ENCODE measurements at places on chromosomes 12 and 14.

- DNase-seq: no peak
Observed at GRCh38 chr14:60931218-60931617, 49.7 kb downstream of the TRMT5 start.

- DNase-seq: no peak
Observed at GRCh38 chr14:105528586-105529318, 2.4 kb downstream of the TMEM121 start.

GRCh38 chr14:52268279-52269061 is 972 bp downstream of the PTGDR start:
- DNase-seq: no peak

DNA sequence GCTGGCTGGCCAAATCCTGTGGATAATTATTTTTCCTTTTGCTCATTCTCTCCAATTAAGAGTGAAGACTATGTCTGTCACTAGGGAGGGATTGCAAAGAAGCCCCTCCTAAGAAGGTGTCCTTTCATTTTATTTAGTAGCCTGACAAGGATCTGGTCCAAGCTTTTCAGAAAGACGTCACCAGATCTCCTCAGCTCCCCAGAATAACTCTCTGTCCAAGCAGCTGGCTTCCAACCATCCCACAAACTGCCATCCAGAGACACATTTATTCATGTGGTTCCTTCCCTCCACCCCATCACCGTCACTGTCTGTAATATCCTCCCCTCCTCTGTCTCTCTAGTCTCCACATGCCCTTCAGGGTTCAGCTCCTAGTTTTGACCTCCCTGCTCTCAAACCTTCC is 69.9 kb downstream of the PPM1H start:
- DNase-seq: no peak

DNA sequence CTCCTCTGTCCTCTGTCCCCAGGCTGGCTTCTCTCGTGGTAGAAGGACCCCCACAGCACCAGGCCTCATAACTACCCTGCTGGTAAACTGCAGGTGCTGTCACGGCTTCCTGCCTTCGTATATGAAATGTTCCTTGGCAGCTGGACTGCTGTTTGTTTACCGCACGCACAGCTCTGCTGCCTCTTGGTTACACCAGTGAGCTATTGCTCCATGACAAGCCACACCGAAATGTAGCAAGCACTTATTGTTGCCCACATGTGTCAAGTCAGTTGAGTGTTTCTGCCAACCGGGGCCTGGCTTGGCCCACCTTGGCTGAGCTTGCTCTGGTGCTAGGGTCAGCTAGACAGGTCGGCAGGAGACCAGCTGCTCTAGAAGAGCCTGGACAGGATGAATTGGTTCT is 21.7 kb upstream of the TCL1B start:
- DNase-seq: no peak

DNA sequence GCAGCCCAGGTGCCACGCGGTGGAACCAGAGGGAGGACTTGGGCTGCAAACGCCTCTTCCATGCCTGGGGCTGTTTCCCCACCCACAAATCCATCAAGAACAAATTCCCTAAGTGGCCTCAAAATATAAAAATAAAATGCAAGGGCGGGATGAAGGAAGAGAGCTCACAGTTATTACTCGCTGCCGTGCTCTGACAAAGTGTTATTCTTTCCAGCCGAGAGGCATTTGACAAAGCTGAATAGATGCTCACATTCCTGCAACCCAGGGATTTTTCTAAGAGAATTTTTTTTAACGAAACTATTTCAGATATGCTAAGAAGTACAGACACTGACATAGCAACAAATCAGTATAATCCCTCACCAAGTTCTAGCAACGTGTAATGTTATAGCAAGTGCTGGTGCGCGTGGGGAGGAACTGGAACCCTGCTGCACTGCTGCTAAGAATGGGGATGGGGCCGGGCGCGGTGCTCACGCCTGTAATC is 70.7 kb downstream of the SCARB1 start:
- no peak for DNase-seq

DNA sequence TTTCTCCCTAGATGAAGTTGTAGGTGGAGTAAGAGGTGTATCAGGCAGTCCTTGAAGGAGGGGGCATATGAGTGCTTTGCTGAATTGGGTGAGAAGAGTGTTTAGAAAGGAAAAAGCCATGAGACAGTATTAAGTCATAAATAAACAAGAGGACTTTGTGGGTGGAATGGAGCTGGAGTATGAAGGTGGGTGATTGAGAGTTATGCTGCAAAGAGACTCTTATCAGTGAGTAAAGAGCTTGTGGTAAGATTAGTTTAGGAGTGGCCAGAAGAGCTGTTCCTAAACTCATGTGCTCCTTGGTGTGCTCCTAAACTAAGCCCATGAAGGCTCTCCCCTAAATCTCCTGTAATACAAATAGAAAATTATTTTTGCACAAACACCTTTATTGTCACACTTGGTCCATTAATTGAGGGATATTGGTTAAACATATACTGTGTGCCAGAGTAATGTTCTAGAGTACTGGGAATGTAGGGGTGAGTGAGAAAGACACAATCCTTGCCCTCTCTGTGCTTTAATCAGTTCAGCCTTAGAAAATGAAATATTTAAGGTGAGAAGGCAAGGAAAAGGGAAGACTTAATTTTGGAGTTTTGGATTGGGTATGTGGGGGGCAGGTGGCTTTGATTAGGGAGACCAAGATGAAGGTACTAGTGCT is 9.8 kb downstream of the CHPT1 start:
- DNase-seq: no peak

DNA sequence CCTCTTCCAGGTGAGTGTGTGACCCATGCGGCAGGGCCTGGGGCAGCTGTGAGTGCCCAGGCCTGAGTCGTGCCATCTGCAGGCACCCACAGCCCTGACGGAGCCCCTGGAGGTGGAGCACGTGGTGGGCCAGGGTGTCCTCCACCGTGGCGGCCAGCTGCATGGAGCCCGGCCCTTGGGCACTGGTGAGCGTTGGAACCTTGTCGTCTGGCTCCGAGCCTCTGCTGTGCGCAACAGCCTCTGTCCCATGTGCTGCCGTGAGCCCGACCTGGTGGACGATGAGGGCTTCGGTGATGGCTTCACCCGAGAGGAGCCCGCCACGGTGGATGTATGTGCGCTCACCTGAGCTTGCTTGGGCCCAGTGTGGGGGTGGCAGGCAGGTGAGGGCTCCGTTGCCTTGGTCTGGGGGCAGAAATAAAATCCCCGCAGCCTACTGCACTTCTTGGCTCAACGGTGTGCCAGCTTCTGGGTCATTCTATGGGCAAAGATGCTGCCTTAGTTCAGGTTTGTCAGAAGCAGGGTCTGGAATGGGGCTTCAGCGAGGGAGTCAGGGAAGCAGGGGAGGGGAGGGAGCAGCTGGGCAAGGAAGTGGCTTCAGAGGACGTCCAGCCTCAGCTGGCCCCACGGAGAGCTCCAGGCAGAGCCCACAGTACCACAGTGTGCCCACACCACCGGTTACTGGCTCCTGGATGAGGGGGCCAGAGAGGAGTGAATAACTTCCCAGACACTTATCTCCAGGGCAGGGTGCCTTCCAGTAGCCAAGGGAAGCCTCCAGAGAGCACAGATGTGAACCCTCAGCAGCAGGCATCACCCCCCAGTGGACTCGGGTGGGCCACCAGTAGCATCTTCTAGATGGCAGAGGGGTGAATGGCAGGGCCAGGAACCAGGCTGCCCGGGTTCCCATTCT is 1.2 kb upstream of the ARL6IP4 start:
- DNase-seq: no peak
